ENCODE measurements at places on chromosomes 13 and 19.

- DNase-seq = no peak
These were observed 27.9 kb upstream of the OR10H1 start for GRCh38 chr19:15843203-15843893.

DNA sequence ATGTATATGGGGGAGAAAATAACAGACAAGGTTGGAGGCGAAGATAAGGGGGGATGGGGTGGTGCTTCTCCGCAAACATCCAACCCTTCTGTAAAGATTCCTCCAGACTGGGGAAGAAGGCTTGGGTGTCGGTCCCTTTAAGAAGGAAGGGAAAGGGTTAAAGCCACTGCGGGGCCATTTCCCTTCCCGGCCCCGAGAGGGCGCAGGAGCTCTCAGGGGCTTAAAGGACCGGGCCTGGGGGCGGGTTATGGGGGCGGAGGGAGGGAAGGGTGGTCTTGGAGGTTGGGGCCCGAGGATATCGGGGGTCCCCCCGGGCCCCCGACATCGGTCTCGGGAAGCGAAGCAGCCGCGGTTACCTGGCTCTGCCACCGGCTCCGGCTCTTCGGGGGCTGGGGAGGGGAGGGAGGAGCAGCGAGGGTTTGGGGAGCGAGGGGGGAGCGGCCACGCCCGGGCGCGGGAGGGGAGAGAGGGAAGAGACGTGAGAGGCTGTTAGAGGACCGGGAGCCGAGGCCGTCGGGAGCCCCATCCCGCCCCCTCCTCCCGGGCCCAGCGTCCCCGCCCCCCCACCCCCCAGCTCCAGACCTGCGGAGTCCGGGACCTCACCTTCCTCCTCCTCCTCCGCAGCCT lies 2.8 kb downstream of the TNNT1 start:
- DNase-seq = no peak

DNA sequence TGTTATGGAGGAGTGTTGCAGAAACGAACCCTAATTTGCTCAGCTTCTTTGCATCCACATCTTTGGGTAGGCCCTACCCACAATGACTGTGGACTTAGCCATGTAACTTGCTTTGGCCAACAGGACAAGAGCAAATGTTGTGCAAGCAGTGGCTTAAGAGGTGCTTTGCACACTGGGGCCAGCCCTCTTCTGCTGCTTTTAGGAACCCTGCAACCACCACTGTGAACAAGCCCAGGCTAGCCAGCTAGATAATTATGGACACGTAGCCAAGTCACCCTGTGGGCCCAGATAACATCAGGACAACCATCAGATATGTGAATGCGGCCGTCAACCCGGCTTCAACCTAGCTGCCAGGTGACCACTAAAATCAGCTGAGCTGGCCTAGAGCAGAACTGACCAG lies 17.1 kb downstream of the C19orf47 start:
- DNase-seq = no peak

GRCh38 chr19:9673912-9674662 lies 813 bp downstream of the ZNF562 start:
- no peak for DNase-seq

DNA sequence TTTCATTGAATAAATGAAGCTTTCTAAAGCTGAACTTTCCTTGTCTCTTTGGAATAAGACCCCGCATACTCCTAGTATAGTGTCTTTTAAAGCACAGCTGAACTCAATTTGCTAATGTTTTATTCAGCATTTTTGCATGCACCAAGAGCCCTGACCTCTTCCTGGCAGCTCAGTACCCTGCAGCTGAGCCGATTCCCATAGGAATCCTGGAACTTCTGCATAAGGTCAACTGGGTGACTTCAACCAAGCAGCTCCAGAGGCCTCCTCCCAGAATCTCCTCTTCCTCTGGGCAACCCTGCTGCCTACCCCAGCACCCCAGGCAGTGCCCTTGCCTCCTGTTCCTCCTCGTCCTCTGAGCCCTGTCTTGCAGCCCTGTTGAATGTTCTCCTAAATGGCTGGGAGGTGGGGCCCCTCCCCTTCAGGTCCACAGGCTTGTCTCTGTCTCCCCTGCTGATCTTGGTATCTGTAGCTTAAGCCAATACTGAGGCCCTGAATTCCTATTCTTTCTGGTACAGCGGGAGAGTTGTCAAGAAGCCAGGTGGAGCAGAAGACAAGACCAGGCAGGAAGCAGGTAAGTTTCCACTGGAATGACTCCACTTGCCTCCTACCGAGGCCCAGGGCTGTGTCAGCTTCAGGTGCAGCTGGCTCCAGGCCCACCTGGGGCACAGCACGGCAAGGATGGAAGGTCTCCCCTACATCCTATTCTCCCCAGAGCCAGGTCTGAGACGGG lies 23.6 kb upstream of the CCDC124 start:
- no peak for DNase-seq

GRCh38 chr13:80133631-80134261 lies 207.2 kb downstream of the SPRY2 start:
- DNase-seq = no peak

DNA sequence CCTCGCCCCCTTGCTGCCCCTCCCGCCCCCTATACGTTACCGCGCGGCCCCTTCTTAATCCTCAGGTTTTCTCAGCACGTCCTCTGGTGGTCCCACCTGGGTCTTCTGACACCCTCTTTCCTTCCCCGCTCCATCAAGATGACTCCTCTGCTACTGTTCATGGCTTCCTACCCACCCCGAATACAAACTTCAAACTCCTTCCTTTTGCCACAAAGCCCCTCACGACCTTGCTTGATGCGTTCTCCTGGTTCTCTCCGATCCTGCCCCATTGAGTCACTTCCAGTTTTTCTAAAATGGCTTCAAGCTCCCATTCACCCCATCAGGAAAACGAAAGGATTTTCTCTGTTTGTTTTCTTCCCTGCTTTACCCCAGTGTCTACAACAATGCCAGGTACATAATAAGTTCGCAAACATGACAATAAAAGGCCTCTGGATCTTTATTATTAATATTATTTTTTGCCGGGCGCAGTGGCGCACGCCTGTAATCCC lies 734 bp upstream of the SERTAD3 start:
- no peak for DNase-seq

GRCh38 chr13:92179223-92179622 lies 780.8 kb downstream of the GPC5 start:
- DNase-seq = no peak

Data from mesenteric fat pad (tissue), 1 donor.